MCF 10A (cell line): ENCODE measurements at places on chromosomes 6 and 20.
A peak's percentile ranks its signal among the peaks of the same experiment; 100 is the strongest.

DNA sequence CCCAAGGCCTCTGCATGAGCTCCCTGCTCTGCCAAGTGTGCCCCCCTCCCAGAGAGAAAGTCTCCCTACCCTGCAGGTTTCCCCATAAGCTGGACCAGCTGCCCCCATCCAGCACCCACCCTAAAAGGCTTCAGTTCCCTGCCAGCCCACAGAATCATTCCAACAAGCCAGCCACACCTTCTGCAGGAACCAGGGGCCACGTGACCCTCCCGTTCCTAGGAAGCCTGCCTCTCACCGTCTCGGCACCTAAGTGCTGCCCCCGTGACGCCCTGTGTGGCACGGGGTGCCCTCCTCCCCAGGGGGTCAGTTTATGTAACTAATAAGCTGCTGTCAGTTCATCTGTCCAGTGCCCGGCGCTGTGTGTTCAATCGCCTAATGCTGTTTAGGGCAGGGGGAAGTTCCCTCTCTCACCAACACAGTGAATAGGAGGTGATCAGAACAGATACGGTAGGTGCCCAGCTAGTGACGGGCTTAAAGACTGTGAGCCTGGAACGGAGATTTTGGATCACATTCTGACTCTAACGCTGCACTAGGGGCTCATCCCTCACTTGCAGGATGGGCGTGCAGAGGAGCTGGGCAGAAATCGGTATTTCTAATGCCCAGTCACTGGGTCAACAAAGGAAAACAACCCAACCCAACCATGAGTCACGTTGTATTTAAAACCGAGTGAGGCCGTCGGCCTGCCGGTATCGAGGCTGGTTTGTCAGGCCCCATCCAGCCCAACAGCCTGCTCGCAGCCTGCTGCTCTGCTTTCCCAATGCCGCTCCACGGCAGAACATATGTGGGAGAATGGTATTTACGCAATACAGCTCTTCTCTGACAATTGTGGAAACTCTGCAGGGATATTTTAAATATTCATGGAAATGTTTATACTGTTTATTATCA, 56.0 kb downstream of the RAMACL start:
- no peak overlapping the region for H3K4me3 ChIP-seq
- no peaks in the 10 kb centered on the region for H3K4me1 ChIP-seq
- H3K36me3 ChIP-seq, result peaks cover 90% of the 10 kb centered on the region
- no peak for DNase-seq
- no peaks in the 10 kb centered on the region for H3K27me3 ChIP-seq

GRCh38 chr6:3418496-3419060, 38.3 kb downstream of the SLC22A23 start:
- DNase-seq, result no peak
- peaks cover 23% of the 10 kb centered on the region for H3K4me1 ChIP-seq
- H3K27me3 ChIP-seq, result no peaks in the 10 kb centered on the region
- H3K27ac ChIP-seq, result no peak overlapping the region
- peaks cover 3% of the 10 kb centered on the region for H3K36me3 ChIP-seq

GRCh38 chr20:38931984-38932383, 5.8 kb downstream of the FAM83D start:
- no peak overlapping the region for H3K4me3 ChIP-seq
- H3K27me3 ChIP-seq, result no peaks in the 10 kb centered on the region
- H3K36me3 ChIP-seq, result no peaks in the 10 kb centered on the region
- peaks cover 37% of the 10 kb centered on the region for H3K4me1 ChIP-seq

DNA sequence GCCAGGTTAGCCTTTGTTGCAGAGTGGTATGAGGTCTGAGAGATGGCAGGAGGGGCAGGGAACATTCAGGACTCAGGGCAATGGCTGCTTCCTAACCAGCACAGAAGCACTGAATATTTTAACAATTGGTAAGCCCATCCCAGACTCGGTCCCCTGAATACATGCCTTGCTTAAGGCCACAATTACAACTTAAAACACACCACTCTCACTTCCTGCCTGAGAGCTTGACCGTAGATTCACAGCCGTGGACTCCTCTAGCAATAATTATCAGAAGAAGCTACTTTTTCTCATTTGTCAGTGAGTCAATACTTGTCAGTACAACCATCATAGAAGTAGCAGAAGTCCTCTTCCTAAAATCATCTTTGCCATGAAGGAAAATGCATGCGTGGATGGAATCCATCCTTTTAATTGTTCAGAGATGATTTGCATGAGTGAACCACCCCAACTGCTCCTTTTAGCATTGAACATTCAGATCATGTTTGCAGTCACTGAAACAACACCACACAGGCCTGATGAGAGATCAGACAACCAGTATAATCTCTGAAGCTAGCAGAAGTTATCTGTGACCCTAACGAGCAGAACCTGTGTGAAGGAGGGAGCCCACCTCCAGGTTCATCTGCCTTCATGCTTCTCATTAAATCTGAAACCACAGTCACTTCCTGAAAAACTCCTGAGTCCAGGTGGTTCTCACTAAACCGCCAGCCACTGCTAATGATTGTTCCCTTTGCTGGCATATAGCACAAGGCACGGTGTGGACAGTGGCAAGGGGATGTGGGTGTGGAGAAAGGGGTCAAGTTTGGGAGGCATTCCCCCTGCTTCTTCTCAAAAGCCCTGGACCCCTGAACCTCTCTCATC, 333.9 kb upstream of the CNR1 start:
- no peaks in the 10 kb centered on the region for H3K36me3 ChIP-seq
- H3K4me3 ChIP-seq, result no peak overlapping the region
- peaks cover 7% of the 10 kb centered on the region for H3K4me1 ChIP-seq
- DNase-seq, result no peak
- H3K27ac ChIP-seq, result no peak overlapping the region

DNA sequence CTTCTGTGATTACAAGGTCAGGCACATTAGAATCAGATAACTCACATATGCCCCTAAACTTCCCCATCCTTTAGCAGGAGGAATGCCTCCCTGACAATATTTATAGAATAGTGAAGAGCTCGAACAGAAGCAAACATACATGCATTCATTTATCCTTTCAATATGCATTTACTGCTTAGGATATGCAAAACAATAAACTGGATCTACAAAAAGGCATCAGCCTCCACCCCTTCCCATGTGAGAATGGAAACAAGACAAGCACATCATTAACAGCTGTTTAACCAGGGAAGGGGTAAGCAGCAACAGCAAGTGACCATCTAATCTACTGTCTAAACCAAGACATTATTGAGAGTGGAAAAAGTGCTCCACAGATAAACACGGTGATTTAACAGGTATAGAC, 107.6 kb downstream of the MBOAT1 start:
- DNase-seq, result no peak
- no peaks in the 10 kb centered on the region for H3K36me3 ChIP-seq
- H3K4me3 ChIP-seq, result no peak overlapping the region
- H3K27me3 ChIP-seq, result no peaks in the 10 kb centered on the region

DNA sequence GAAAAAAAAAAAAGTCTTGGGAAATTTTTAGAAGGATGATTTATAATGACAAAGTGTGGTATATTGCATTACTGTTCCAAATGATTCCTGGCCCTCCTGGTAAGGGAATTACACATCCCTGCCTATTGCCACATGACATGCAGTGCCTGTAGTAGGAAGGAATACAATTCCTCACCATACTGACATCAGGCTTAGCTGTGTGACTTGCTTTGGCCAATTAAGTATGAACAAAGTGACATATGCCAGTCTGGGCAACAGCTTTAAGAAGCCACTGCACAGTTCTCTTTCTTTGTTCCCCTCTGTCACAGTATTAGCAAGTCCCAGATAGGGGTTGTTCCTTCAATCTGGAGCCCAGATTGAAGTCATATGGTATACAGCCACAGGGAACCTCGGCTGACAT, 100.5 kb downstream of the KIF13A start:
- H3K4me1 ChIP-seq, result peaks cover 28% of the 10 kb centered on the region
- no peaks in the 10 kb centered on the region for H3K27me3 ChIP-seq
- DNase-seq, result peak; percentile 35
- no peak overlapping the region for H3K4me3 ChIP-seq
- H3K27ac ChIP-seq, result no peak overlapping the region
- peaks cover 6% of the 10 kb centered on the region for H3K36me3 ChIP-seq

- peaks cover 8% of the 10 kb centered on the region for H3K4me1 ChIP-seq
- DNase-seq, result peak; percentile 40
- H3K4me3 ChIP-seq, result no peak overlapping the region
- no peaks in the 10 kb centered on the region for H3K27me3 ChIP-seq
- peak overlapping the region; percentile 27 for H3K27ac ChIP-seq
These were observed 221.8 kb upstream of the SOX4 start for GRCh38 chr6:21371676-21372171.

DNA sequence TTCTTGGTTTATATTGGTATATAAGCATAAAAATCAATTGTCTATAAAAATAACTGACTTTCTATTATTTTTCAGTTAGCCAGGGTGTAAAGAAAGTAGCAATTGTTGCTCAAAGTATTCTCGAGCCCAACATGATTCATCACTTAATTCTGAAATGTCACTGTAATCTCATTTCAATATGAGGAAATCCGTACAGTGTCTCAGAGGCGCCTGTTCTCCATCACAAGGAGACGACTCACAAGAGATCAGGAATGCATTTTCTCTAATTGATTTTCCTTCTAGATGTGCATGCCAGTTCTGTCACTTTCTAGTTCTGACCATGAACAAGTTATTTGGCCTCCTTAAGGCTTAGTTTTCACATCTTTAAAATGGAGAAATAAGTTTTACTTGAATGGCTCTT, 753.1 kb downstream of the MAFB start:
- no peak overlapping the region for H3K4me3 ChIP-seq
- no peaks in the 10 kb centered on the region for H3K4me1 ChIP-seq
- peaks cover 25% of the 10 kb centered on the region for H3K27me3 ChIP-seq

GRCh38 chr20:20856956-20857355, 144.5 kb upstream of the RALGAPA2 start:
- no peaks in the 10 kb centered on the region for H3K36me3 ChIP-seq
- H3K4me3 ChIP-seq, result no peak overlapping the region
- H3K27me3 ChIP-seq, result no peaks in the 10 kb centered on the region
- DNase-seq, result no peak

- peaks cover 100% of the 10 kb centered on the region for H3K36me3 ChIP-seq
- H3K4me1 ChIP-seq, result peaks cover 8% of the 10 kb centered on the region
- DNase-seq, result no peak
- H3K27me3 ChIP-seq, result no peaks in the 10 kb centered on the region
- H3K4me3 ChIP-seq, result peak overlapping the region; percentile 87
- H3K27ac ChIP-seq, result peak overlapping the region; percentile 65
These were observed 4.7 kb downstream of the CDKN1A start for GRCh38 chr6:36683145-36683655.

GRCh38 chr6:168575346-168576098, 134.5 kb downstream of the SMOC2 start:
- peaks cover 50% of the 10 kb centered on the region for H3K27me3 ChIP-seq
- no peak overlapping the region for H3K4me3 ChIP-seq
- no peak for DNase-seq
- no peak overlapping the region for H3K27ac ChIP-seq
- H3K36me3 ChIP-seq, result no peaks in the 10 kb centered on the region
- H3K4me1 ChIP-seq, result no peaks in the 10 kb centered on the region

GRCh38 chr6:144449218-144449617, 164.1 kb downstream of the UTRN start:
- peaks cover 49% of the 10 kb centered on the region for H3K36me3 ChIP-seq
- H3K4me1 ChIP-seq, result no peaks in the 10 kb centered on the region
- H3K27me3 ChIP-seq, result no peaks in the 10 kb centered on the region
- H3K4me3 ChIP-seq, result no peak overlapping the region

DNA sequence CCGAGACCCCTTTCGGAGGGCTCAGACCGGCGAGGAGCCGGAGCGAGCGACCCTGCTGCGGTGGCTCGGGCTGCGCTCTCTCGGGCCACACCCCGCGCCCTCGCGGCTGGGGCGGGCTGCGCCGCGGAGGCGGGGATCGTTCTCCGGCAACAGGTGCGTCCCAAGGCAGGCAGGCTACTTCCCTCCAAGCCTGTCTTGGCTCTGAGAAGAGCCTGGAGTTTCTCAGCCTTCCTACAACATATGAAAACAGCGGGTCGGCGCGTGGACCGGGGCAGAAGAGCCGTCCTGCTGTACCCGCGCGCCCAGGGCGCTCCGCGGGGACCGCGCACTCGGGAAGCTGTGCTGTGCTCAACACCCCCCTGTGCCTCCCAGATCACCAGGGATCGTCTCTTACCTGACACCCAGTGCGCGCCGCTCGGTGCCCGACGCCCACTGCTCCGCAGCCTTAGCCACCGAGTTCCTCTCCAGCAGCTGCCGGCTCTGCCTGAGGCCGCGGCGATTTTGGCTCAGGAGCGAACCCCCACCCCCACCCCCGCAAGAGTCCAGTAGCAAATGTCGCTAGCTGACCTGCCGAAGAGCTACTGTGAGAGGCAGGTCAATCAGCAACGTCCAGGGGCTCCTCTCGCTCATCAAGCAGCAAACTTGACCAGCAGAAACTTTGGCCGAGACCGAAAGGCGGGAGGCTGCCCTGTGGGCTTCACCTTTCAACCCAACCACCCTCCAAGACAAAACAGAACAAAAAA, 3.7 kb upstream of the OLIG3 start:
- DNase-seq, result no peak
- H3K4me3 ChIP-seq, result no peak overlapping the region
- H3K27ac ChIP-seq, result no peak overlapping the region
- peaks cover 4% of the 10 kb centered on the region for H3K4me1 ChIP-seq

GRCh38 chr20:41774291-41774690, 156.1 kb upstream of the CHD6 start:
- H3K27me3 ChIP-seq, result no peaks in the 10 kb centered on the region
- no peaks in the 10 kb centered on the region for H3K4me1 ChIP-seq
- no peaks in the 10 kb centered on the region for H3K36me3 ChIP-seq
- no peak overlapping the region for H3K4me3 ChIP-seq

GRCh38 chr6:67888546-67888885, 746.6 kb upstream of the ADGRB3 start:
- H3K27ac ChIP-seq, result no peak overlapping the region
- no peak overlapping the region for H3K4me3 ChIP-seq
- no peaks in the 10 kb centered on the region for H3K27me3 ChIP-seq
- H3K36me3 ChIP-seq, result no peaks in the 10 kb centered on the region
- DNase-seq, result no peak

DNA sequence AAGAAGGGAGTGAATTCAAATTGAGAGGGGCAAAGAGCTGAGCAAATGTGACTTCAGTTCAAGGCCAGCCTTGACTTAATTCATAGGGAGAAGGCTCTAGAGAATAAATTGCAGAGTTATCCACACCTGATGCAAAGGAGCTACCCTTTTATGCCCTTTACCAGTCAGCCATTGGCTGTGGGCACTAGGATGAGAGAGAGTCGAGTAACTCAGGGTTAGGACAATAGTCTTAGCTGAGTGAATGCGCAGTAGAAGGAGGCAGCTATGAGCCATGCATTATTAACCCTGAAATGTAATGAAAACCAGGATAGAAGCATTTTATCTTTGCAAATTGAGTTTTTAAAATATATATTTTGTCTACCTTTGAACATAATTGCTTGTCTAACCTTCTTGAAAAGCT, 63.0 kb upstream of the TINAG start:
- no peaks in the 10 kb centered on the region for H3K4me1 ChIP-seq
- no peak for DNase-seq
- H3K27ac ChIP-seq, result no peak overlapping the region

DNA sequence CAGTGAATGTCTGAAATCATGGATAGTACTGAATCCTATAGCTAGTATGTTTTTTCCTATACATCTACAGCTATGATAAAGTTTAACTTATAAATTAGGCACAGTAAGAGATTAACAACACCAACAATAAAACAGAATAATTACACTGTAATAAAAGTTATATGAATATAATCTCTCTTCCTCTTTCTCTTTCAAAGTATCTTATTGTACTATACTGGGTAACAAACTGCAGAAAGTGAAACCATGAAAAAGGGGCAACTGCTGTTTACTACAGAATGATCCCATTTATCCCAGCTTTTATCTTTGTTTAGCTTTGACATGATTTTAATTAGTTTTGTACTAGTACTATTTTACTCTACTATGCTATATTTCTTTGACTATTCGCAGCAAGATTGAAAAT, 25.8 kb downstream of the ESF1 start:
- peaks cover 52% of the 10 kb centered on the region for H3K36me3 ChIP-seq
- no peaks in the 10 kb centered on the region for H3K4me1 ChIP-seq
- no peak for DNase-seq

GRCh38 chr6:51684038-51684437, 403.4 kb downstream of the PKHD1 start:
- H3K4me1 ChIP-seq, result peaks cover under 1% of the 10 kb centered on the region
- no peaks in the 10 kb centered on the region for H3K36me3 ChIP-seq
- H3K27me3 ChIP-seq, result no peaks in the 10 kb centered on the region
- DNase-seq, result no peak
